Glomerular endothelial cell (primary cell): ENCODE measurements at places on chromosomes 12 and 14.
A peak's percentile ranks its signal among the peaks of the same experiment; 100 is the strongest.

- no peak for DNase-seq
These were observed 780.2 kb upstream of the SEL1L start for GRCh38 chr14:82313889-82314288.

DNA sequence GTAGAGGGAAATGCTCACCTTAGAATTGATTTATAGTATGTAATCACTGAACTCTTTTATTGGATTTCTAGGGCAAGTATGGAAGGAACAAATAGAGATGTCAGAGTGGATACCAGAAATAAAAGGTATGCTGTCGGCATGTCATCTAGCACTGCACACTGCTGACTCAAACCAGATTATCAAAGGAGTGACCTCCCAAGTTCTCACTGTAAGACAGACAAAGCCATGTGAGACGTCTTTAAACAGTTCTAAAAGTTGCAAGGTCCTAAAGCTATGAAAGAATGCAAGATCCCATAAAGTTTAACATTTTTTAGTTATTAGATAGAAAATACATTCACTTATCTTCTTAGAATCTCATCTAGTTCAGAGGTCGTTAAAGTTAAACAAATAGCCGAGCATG is 70.0 kb upstream of the CPM start:
- DNase-seq, result no peak

DNA sequence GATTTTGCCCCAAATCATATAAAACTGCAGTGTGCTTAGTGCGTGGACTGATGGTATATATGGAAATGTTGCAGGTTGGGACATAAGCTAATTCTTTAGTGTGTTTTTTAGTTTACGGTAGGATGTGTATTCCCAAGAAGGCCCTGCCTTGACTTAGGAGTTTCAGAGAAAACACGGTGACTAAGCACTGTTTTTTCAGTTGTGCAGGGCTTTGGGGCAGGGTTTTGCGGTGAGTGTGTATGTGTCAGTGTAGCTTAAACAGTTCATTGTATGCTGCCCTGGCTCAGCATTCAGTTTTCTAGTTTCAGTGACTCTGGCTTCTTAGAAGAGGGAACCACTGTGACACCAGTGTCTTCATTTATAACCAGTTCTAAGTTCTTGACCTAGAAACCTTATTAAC is 101.2 kb downstream of the AKAP6 start:
- DNase-seq, result no peak

DNA sequence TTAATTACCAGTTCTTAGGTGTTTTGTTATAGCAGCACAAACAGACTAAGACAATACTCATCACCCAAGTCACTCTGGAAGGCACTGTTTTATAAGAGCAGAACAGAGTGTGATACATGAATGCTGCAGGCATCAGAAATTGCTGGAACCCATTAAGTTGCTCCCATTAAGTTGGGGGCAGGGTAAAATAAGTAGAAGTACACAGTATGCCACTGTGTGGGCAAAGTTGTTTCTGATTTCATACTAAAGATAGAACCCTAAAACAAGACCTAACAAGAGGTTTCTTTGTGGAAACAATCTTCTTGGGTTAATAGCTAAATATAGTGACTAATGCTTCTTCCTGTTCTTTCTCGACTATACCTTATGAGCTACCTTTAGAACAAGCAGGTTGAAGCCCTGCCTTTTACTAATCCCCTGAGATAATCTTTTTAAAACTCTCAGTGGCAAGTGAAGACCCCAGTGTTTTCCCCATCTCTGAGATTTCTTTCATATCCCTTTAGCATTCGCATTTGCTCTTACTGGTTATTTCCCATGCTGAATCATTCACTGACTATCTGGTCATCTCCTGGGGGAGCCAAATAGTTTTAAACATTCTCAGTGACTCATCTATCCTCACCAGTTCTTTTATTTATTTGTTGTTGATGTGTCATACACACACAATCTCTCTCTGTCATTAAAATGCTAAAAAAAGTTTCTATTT is 52.3 kb downstream of the SOCS2 start:
- DNase-seq, result peak; percentile 44

DNA sequence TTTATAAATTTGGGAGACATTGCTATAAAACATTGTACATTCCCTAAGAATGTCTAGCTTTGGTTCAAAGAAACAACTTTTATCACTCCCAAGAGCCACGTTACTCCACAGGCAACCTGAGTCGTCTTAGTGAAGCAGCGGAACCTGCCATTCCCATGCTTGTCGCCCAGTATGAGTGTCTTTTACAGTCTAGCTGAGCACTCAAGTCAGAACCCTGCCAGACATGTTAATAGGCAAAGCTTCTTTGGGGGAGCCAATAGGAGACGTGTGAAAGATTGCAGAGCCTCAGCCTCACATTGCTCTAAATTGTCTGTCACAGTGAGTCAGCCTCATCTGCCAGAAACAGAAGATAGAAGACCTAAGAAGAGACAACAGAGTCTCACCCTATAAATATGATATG is 541.6 kb upstream of the FLRT2 start:
- no peak for DNase-seq

GRCh38 chr12:88037770-88038169 is 8.6 kb upstream of the C12orf50 start:
- no peak for DNase-seq

DNA sequence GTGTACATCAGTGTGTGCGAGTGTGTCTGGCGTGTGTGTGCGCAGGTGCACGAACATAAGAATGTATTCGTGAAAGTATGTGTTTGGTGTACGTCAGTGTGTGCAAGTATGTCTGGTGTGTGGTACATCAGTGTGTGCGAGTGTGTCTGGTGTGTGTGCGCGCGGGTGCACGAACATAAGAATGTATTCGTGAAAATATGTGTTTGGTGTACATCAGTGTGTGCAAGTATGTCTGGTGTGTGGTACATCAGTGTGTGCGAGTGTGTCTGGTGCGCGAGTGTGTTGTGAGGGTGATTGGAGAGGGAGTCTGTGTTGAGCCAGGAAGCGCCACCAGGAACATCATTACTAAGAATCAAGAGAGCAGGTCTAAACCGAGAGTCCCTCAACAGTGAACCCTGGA is 143.8 kb downstream of the BCL11B start:
- DNase-seq, result no peak

DNA sequence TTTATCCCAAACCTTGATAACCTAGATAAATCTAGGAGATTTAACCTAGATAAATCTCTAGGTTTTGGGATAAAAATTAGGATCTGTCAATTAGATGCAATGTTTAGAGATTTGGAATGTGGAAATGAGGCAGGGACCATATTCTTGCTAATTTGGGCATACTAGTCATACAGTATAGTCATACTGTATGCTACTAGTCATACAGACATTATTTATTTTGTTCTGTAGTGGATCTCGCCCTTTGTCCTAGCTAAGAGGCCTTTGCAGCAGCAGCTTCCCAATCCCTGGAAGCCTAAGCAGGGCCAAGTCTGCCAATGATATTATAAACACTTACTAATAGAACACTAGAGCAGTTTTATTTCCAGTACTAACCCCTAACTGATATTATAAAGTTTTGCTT is 136.4 kb downstream of the CEP128 start:
- no peak for DNase-seq

DNA sequence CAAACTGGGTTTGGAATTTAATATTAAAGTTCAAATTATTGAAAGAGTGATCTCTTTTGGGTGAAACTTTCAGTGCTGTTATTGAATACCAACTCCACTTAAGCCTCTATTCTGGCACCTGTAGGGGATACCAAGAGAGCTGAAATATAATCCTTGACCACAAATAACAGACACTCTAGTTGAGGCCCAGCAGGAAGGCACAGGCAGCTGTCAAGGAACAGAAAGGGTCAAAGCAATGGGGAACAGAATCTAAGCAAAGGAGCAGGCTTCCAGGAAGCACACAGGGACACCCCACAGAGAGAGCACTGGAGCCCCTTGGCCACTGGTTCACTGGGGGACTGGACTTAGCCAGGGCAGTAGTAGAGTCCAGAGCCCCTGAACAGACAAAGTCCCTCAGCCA is 120.9 kb upstream of the SFSWAP start:
- DNase-seq, result no peak

- DNase-seq, result no peak
These were observed 30.4 kb downstream of the MMAB start for GRCh38 chr12:109542876-109543275.

- no peak for DNase-seq
These were observed 328.7 kb downstream of the RAD51B start for GRCh38 chr14:68148276-68148675.

DNA sequence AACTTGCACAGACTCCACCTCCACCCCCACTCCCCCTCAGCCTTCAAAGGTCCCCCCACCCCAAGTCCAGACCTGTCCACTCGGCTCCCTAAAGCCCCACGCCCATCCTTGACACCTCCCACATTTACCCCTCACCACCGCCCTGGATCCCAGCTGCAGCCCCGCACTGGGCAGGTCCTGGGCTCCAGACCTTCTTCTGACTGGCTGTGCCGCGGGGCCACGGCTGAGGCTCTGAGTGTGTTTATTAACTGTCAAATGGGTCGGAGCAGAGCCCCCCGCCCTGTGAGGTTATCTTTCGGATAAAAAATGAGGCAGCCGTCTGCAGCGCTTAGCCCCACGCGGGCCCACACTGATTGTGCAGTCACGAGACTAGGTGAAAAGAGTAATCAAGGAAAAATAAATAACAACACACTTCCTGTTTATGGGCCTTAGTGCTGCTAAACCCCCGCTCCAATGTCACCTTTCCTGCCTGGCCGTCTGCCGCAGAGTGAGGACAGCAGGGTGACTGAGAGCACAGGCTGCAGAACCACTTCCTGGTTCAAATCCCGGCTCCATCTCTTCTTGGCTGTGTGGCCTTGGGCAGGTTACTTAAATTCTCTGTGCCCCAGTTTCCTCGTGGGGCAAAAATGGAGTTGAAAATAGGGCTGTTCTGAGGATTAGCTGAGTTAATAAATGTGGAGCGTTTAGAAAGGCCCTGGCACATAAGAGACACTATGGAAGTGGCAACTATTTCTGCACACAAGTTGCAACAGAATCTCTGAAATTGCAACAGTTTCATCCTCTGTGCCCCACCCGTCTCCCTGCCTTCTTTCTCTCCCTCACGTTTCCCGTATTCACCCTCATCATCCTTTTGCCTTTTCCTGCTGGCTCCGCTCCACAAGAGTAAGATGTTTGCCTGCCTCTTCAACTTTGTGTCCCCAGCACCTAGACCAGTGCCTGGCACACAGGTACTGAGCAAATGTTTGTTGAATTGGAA is 9.4 kb downstream of the SETD1B start:
- no peak for DNase-seq

GRCh38 chr12:54383041-54383609 is 1.4 kb downstream of the ZNF385A start:
- no peak for DNase-seq

GRCh38 chr12:32809196-32809595 is 53.5 kb upstream of the YARS2 start:
- DNase-seq, result no peak

DNA sequence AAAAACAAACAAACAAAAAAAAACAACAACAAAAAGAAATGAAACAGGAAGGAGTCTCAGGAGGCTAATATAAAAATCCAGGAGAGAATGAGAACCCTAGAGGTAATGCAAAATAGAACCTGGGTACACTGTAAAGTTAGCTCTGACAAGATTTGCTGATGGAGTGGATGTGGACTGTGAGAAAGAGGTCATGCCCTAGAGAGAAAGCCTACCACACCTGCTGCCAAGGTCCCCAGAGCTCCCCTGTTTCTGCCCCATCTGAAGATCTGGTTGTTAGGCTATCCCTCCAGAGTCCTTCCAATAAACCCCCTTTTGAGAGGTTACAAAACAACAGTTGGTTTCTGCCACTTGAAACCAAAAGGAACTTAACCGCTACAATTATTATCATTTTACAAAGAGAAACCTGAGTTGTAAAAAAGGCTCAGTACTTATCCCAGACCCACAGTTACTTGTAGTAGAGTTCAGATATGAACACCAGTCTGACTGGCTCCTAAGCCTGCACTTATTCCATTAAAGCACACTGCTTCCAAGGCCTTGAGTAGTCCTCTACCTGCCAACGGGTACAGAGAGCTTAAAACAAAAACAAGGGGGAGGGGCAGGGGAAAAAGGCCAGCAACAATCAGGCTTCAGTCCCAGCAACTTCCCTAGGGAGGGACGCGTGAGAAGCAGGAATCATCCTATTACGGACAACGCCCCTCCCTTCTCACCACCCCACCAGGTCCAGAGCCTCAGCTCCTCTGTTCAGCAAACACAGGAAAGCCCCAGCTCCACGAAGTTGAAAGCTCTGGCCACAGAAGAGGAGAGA is 27.7 kb downstream of the PPP1R13B start:
- no peak for DNase-seq

DNA sequence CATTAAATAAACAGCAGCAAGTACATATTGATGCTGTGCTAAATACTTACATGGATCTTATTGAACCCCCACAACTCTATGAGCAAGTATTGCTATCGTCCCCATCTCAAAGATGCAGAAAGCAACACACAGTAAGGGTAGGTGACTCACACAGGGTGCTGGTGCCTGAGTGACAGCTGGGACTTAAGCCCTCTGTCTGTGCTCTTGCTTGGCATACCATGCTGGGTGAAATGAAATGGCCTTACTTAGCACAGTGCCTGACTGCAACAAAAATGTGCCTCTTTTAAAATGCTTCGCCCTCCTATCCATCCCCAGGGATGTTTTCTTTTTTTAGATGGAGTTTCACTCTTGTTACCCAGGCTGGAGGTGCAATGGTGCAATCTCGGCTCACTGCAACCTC is 788 bp downstream of the TEX52 start:
- no peak for DNase-seq

- DNase-seq, result no peak
These were observed 218.7 kb upstream of the NOS1 start for GRCh38 chr12:117580015-117580717.

- no peak for DNase-seq
These were observed 845.7 kb upstream of the USP15 start for GRCh38 chr12:61414470-61414869.

DNA sequence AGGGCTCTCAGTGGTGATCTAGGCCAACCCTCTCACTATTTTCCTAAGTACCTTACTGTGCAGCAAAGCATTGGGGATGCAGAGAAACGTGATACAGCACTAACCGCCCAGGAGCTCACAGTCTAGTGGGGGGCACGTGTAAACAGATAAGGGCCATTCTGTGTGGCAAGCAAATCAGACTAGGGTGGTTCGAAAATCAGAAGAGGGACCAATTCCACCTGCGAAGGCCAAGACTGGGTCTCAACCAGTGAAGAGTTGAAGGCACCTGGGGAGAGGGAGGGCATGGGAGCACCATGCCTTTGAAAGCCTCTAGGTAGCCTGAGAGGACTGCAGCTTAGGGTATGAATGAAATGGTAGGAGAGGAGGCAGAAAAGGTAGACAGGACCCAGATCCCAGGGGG is 2.2 kb downstream of the PITPNM2 start:
- DNase-seq, result no peak

DNA sequence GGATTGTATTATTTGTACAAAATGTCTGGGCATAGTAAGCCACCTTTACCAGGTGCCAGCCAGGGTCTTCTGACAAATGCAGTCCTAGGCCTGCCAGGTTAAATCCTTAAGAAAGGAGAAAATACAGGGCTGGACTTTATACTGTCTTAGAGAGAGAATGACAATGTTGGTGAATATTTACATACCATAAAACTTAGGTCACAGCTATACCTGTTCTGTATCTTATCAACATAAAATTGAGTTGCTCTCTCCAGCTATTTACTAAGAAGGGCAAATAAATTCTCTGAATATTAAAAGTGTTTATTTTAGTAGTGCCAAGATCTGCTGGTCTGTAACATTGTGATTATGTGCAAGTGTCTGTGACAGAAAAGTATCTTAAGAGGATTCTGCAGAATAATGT is 971.1 kb downstream of the AACS start:
- no peak for DNase-seq

- DNase-seq, result no peak
These were observed 36.9 kb downstream of the ITPK1 start for GRCh38 chr14:93078870-93079269.

- no peak for DNase-seq
These were observed 6.5 kb downstream of the NOXRED1 start for GRCh38 chr14:77416836-77417235.
